Stimulated activated CD4-positive, alpha-beta T cell treated with anti-CD3 and anti-CD28 coated beads, Interleukin-4, amount 100 ng/mL, for 4 hours (primary cell): ENCODE measurements at places on chromosomes 12 and 14.

DNA sequence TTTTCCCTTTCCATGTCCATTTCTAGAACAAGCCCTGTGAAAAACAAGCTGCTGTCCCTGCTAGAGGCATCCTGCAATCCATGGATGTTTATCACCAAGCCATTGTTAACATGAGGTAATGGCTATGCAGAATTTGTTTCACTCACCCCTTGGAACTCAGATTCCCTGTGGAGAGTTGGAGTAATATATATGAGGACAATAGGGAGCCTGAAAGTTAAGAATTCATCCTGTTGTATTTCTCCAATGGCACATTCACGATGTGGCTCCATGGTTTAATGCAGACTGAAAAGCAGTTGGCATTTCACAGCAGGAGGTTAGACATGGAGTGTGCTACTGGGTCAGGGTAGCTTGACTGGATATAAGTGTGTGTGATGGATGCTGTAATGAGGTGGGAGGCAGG lies 32.4 kb downstream of the GPR65 start:
- DNase-seq: no peak

DNA sequence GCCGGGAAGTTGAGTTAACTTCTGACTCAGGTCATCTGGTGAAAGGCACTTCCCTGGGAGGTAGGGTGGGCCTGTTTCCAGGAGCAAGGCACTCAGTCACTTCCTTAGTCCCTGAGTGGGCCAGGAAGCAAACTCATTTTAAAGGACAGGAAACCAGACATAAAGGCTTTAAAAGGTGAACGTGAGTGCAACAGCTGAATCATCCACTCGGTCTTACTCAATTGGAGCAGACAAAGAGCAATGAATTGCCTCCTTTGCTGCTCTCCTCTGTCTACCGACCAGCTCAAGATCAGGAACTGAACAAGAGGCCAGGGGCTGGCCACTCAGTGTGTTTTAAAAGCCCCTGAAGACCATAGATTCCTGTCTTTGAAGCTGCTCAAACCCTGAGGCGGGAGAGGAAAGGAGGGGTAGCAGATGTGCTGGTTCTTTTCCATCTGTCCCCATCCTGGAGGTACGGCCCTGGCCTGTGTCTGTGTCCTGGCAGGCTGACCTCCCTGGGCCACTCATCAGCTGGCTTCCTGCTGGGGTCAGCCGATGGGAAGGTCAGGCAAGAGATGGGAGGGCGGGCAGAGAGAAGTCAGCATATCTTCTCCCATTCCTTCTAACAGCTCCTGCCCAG lies 148.9 kb downstream of the PPM1H start:
- no peak for DNase-seq

DNA sequence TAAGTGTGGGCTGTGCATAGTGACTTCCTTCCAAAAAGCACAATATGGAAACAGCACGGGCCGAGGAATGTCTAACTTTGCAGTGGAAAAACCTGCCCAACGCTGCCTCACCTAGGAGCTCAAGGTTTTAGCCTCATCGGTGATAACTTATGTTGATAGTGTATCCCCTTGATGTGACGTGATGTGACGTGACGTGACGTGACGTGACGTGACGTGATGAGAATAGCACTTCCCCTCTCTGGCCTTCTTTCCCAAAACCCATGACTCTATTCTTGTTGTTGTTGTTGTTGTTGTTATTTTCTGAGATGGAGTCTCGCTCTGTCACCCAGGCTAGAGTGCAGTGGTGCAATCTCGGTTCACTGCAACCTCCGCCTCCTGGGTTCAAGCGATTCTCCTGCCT lies 64.5 kb downstream of the KCNK13 start:
- DNase-seq: no peak

DNA sequence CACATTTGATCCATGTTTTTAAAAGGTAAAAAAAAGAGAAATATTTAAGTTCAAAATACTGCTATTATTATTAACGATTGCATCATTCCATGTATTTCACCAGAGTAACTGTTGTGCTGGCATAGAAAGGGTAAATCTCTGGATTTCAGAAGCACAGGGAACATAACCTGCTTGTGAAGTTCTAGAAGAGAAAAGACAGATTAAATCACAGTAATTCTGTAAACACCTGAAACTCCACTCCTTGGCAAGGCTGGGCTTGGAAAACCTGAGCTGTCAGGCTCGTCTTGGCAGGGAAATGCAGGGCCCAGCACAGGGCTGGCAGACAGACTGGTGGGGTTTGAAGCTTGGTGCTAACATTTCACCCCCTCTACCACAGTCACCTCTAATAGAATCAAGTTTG lies 35.1 kb downstream of the SVOP start:
- DNase-seq: no peak

DNA sequence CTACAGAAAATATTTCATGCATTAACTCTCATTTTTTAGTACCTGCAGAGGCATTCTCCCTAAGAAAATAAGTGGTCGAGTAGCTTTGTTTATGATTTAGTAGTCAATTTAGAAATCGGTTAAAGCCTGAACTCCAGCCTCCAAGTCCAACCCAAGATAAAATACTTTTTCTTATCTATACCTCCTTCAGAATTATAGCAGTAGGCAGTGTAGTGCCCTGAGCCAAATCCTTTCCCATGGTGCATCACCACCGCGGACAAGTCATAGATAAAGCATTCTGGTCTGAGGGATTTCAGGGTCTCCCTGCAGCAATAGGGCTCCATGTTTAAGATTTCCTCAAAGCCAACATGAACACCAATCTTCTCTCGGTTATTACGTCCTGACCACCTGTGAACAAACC lies 30.5 kb downstream of the USP44 start:
- no peak for DNase-seq

DNA sequence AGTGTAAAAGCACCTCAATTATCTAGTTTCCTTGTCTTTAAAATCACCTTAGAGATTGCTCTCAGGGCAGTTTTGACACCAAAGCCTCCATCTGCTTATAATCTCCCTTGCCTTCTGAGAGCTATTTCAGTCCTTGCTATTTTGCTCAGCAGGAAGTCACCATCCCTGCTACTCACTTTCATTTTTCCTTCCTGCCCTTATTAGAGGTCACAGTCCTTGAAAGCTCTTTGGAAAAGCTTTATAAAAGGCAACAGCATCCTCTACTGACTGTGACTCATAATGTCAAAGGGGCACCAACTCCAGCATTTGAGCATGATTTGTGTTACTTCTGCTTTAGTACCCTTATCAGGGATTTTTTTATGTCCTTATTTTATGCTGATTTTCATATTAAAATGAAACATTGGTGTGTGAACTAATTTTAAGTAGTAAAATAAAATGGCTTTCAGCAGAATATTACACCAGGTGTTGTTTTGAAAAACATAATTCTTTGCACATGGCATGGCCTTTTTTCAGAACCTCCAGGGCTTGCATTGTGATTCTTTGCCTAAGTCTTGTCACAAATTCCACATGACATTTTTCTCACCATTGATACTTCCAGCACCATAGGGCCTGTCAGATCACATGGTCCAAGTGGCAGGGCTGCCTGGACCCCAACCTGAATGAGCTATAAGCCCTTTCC lies 213.0 kb downstream of the ADAMTS20 start:
- no peak for DNase-seq

DNA sequence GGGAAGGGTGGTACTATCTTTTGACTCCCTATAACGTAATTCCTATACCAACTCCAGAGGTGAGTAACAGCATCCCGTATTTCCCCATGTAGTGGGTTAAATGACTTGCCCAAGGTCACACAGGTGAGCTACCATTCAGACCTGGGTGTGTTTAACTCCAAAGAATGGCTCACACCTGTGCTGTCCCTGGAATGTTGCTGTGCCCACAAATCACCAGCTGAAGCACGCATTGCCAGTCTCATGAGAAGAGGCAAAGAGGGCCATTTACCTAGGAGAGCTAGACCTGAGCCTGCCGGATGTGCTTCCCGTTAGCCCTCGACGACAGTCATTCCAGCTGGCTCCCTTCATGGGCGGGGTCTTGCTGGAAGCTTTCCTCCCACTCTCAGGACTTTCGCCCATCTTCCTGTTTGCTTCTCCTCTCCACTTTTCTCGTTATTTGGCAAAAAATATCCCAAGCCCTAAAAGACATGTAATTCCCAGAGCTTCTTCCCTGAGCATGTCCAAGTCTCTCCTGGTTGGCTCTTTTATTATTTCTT lies 106.6 kb upstream of the VASH1 start:
- no peak for DNase-seq

DNA sequence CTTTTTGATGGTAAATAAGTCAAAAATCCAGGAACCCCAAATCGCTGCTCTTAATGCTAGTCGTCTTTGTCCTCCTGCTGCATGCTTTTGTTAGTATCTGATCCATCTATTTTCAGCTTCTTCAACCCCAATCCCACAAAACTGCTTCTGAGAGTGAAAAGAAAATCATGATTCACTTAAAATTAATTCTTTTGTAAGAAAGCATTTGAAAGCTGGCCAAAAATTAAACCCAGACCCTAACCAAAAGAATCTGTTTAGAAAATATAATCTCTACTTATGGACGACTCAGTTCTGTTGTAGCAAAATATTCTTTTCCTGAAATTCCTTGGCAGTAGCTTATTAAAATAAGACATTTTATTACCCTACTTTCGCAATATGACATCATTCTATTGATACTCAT lies 443.6 kb upstream of the SYT1 start:
- no peak for DNase-seq

DNA sequence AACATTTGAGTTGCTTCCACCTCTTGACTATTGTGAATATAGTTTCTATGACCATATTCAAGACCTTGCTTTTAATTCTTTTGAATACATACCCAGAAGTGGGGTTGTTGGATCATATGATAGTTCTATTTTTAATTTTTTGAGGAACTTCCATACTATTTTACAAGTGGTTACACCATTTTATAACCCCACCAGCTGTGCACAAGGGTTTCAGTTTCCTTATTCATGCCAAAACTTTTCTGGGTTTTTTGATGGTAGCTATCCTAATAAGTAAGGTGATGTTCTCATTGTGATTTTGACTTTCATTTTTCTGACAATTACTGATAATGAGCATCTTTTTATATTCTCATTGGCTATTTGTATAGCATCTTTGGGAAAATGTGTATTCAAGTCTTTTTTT lies 109.4 kb upstream of the GARIN2 start:
- no peak for DNase-seq

- DNase-seq: no peak
These were observed 378.3 kb downstream of the CCER1 start for GRCh38 chr12:90576707-90577106.

- peak; percentile 30 for DNase-seq
These were observed 9.8 kb downstream of the DHRS1 start for GRCh38 chr14:24289649-24290280.

- no peak for DNase-seq
These were observed 14.4 kb downstream of the CD9 start for GRCh38 chr12:6214633-6215032.

GRCh38 chr12:124759841-124760503 lies 103.7 kb downstream of the SCARB1 start:
- no peak for DNase-seq
